Temporal lobe (tissue), 4 donors: ENCODE measurements at places on chromosomes 16 and 17. TPM values are rescaled to one million over a fixed set of nuclear protein-coding genes. Genes with fewer than 3 reads are reported as not detected.

Gene TCF25
- 114 TPM for total RNA-seq

Gene CDH1
- total RNA-seq: 2.2 TPM

Gene ARHGAP23
- 82.4 TPM for total RNA-seq

Gene WSCD1
- total RNA-seq: 24.6 TPM

Gene INTS2
- 18.7 TPM for total RNA-seq

Gene RBL2
- 80.6 TPM for total RNA-seq

Gene SCNN1B
- total RNA-seq: not detected

Gene G6PC3
- 11.3 TPM for total RNA-seq

Gene TAT
- not detected for total RNA-seq

Gene SLFN14
- 0.25 TPM for total RNA-seq

Gene TMEM132E
- 1.2 TPM for total RNA-seq

Gene KRTAP2-1
- not detected for total RNA-seq

Gene MYH11
- total RNA-seq: 0.98 TPM

Gene APOBR
- total RNA-seq: 0.25 TPM

Gene ZDHHC1
- 2.7 TPM for total RNA-seq

Gene EVI2A
- 3.0 TPM for total RNA-seq

Gene ABCA8
- total RNA-seq: 3.9 TPM

Gene TEX19
- total RNA-seq: not detected
